ENCODE measurements at places on chromosomes 1 and 21.

GRCh38 chr21:42830456-42831455 lies 48.6 kb downstream of the WDR4 start:
- peak; percentile 8 for DNase-seq

GRCh38 chr1:61641578-61642336 lies 83.2 kb downstream of the TM2D1 start:
- DNase-seq, result peak; percentile 27

DNA sequence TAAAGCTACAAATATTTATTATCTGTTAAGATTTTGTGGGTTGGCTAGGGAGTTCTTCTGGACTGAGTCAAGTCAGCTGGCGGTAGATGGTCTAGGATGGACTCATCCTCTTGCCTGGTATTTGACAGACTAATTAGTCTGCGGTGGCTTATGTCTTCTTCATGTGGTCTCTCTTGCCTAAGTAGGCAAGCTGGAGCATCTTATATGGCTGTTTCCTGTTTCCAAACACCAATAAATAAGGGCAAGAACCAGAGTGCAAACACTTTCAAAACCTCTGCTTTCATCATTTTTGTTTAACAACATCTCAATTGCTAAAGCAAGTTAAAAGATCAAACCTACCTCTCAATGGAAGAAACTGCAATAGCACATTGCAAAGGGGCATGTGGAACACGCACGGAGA lies 484.8 kb downstream of the PTPRC start:
- no peak for DNase-seq

DNA sequence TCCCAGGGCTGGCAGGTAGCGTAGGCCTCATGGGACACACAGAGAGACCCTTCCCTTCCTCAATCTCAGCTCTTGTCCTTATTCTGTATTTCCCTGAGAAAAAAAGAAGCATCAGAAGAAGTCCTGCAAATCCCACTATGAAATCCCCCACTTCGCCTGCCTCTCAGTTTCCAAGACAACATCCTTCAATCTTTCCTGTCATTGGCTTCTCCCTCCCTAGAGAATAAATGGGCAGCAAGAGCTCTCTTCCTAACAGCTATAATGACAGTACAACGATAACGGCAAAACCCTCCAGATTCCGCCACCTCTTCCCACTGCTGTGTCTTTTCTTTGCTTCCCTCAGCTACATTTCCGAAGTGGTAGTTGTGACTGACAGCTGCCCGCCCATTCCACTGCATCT lies 41.6 kb upstream of the NTPCR start:
- no peak for DNase-seq

DNA sequence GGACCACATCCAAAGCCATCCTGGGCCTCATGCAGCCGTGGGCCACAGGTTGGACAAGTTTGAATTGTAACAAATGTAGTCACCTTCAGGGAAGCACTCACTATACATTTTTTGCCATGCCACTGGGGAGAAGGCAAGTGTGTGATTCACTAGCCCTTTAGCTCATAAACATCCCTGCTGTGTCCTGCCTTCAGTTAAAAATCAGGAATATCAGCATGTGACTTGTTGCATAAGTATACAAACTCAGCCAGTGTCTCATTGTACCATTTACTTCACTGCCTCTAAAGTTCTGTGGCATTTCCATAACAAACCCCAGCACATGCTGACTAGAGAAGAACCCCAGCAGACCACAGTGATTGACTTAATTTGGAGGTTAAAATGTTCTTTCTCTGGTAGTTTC lies 142.0 kb upstream of the C1orf105 start:
- DNase-seq, result no peak

DNA sequence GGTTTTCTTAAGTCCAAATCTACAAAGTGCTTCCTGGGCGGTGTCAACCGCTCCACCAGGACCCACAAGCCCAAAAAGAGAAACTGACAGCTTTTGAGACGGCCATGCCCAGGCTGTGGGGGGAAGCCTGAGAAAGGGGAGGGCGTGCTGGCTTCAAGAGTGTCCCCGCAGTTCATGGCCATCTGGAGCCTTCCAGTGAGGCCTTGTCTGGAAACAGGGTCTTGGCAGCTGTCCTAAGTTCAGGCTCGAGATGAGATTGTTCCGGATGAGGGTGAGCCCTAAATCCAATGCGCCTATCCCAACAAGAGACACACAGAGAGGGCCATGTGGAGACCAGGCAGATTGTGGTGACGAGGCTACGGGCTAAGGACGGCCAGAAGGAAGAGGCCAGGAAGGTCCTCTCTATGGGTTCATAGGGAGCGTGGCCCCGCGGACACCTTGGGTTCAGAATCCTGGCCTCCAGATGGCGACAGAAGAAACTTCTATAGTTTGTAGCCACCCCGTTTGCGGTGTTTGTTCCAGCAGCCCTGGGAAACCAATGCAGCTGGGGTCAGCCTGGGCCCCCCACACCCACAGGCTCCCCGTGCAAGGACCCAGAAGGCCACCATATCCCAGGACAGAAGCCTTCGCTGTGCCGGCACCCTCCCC lies 70.2 kb downstream of the ARHGEF16 start:
- DNase-seq, result no peak

DNA sequence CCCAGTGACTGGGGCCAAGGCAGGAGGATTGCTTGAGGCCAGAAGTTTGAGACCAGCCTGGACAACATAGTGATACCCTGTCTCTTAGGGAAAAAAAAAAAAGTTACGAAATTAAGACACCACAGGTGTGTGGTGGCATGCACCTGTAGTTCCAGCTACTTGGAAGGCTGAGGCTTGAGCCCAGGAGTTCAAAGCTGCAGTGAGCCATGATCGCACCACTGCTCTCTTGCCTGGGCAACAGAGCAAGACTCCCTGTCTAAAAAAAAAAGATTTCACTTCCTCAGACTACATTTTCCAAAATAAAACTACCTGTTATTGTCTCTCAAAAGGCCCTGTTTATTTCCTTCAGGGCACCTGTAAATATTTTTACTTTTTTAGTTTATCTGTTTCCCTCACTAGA lies 4.7 kb upstream of the STK40 start:
- DNase-seq, result no peak

GRCh38 chr1:212677573-212677972 lies 22.1 kb downstream of the BATF3 start:
- no peak for DNase-seq

- no peak for DNase-seq
Measured at GRCh38 chr1:8570465-8570864, 247.0 kb downstream of the RERE start.

- no peak for DNase-seq
Measured at GRCh38 chr1:236156512-236157208, 14.3 kb downstream of the GPR137B start.

GRCh38 chr21:42063191-42063570 lies 7.9 kb upstream of the UMODL1 start:
- DNase-seq, result peak; percentile 51

- no peak for DNase-seq
Measured at GRCh38 chr1:192256674-192257334, 60.0 kb upstream of the RGS21 start.

All from CD4-positive, alpha-beta T cell (primary cell).